ENCODE measurements at places on chromosomes 12 and 14.

- no peak for DNase-seq
Observed at GRCh38 chr12:88035907-88036289, 6.7 kb upstream of the C12orf50 start.

GRCh38 chr12:1662761-1663439, 28.0 kb upstream of the ADIPOR2 start:
- no peak for DNase-seq

GRCh38 chr12:23556661-23557060, 392.8 kb downstream of the SOX5 start:
- no peak for DNase-seq

DNA sequence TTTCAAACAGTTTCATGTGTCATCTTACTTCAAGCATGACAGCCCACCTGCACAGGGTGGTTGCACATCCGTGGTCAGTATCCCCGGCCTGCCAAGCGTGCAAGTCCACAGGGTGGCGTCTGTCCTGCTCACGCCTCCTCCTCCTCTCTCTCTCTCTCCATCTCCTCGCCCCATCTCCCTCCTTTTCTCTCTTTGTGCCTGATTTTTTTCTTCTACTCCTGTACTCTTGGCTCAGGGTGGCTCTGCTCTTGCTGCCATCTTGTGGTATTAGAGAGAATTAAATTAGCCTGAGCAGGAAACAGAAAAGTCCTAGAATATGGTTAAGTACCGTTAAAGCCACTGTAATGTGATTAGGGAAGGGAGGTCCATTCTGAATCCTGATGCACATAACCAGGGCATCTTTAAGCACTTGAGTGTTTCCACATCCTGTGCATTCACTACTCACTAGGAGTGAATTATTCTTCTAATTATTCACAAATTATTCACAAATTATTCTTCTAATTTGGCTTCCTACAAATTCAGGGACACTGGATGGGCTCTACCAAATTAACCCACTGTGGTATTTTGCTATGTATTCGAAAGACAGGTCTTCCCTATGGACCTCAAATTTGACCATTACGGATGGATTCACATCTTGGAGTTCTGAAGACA, 25.5 kb upstream of the DTX1 start:
- DNase-seq = no peak

GRCh38 chr14:67650151-67650550, 24.3 kb downstream of the VTI1B start:
- DNase-seq = no peak

DNA sequence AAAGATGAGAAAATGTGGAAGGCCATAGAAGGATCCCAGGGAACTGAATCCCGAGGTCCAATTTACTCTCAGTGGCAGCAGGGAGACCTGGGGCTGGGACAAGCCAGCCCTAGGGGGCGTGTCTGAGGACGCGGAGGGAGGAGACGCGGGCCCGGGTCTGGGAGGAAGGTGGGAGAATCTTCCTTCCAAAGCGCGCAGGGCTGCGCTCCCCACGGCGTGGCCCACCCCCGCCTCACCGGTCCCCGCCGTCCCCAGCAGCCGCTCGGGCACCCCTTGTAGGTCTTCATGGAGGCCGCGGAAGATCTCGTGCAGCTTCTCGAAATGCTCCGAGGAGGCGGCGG, 323 bp downstream of the VTI1B start:
- DNase-seq = peak; percentile 67

DNA sequence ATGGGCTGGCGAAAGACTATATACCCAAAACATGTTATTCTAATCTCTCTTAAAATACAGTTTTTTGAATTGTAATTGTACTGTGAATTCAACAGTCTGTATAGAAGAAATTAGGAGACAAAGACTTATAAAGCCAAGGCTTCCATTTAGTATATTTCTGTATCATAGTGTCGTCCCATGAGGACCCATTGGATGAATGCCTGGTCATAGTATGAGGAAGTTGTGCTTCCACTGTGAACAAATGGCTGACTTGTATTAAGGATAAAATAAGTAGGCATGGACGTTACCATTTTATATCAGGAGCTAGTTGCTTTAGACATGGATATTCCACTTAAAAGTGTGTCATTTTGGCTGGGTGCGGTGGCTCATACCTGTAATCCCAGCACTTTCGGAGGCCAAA, 55.9 kb upstream of the NAV3 start:
- DNase-seq = no peak

DNA sequence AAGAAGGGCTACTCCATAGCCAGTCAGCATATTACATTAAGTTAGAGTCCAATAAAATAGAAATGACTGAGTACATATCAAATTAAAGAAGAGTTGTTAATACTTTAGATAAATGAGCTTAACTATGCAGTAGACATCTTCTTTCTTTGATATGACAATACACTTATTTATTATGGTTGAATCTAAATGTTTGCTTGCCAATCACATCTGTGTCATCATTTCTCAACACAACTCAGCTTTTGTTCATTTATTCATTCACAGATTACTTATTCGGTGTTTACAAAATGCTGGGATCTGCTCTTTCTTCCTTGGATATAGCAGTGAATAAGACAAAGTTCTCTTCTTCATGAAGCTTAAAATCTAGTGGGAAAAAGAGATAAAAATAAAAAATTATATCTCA, 614.6 kb upstream of the ATP2B1 start:
- no peak for DNase-seq

Data from stimulated activated effector memory CD8-positive, alpha-beta T cell treated with anti-CD3 and anti-CD28 coated beads, Interleukin-12 subunit alpha, Interleukin-12 subunit beta, amount 100 ng/mL, for 72 hours (primary cell).